Cerebellum (tissue), 4 donors: ENCODE measurements at places on chromosomes 7 and 10.

- no peak for DNase-seq
Measured at GRCh38 chr10:131859341-131860020, 41.3 kb upstream of the PPP2R2D start.

DNA sequence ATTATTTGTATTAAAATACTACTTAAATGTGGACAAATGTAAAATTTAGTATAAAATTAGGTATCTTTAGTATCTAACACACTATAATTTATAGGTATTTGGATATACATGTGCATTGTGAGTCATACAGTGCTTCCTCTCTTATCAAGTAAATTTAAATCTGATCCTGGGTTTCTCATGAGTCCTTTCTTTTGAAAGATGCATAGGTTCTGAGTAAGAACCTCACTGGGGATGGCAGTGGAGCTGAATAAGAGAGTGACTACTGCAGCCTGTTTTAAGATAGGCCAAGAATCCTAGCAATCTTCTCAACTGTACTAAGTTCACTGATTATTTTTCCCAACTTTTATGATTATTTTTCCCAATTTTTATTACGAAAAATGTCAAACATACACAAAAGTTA lies 16.2 kb downstream of the CEP55 start:
- no peak for DNase-seq

- DNase-seq: no peak
Measured at GRCh38 chr10:131689486-131689885, 211.3 kb upstream of the PPP2R2D start.

GRCh38 chr7:2528481-2529095 lies 9.0 kb downstream of the LFNG start:
- no peak for DNase-seq

DNA sequence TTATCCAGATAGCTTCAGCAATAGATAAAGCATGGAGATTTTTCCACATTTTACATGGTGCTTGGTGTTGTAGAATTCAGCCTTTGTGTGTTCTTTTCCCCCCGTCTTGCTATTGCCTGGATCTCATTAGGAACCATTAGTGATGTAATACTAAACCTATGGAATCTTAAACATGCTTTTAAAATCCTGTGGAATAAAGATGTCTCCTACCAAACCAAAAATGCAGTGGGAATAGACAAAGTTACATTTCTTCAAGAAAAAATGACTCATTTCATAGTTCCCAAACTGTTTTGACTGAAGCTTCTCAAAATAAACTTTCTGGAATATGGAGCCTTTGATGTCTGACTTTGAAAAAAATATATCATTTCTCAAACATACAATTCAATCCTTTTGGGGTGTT lies 44.0 kb downstream of the CALD1 start:
- no peak for DNase-seq

- no peak for DNase-seq
Measured at GRCh38 chr7:50317697-50318669, 13.5 kb downstream of the IKZF1 start.

- DNase-seq: no peak
Measured at GRCh38 chr10:78871796-78872195, 197.0 kb upstream of the ZMIZ1 start.
